Activated CD4-positive, alpha-beta T cell treated with anti-CD3 and anti-CD28 coated beads, Interleukin-2, amount 50 U/mL, for 1 hour (primary cell): ENCODE measurements at places on chromosomes 6 and 20.

GRCh38 chr6:142945049-142945445 lies at the start of gene HIVEP2:
HIVEP2 (minus strand) TSS chr6:142945176; CDS start chr6:142774738, 170,438 bp downstream.
- DNase-seq: peak; percentile 88

GRCh38 chr6:34276191-34276590 lies 27.4 kb upstream of the SMIM29 start:
- DNase-seq: no peak

DNA sequence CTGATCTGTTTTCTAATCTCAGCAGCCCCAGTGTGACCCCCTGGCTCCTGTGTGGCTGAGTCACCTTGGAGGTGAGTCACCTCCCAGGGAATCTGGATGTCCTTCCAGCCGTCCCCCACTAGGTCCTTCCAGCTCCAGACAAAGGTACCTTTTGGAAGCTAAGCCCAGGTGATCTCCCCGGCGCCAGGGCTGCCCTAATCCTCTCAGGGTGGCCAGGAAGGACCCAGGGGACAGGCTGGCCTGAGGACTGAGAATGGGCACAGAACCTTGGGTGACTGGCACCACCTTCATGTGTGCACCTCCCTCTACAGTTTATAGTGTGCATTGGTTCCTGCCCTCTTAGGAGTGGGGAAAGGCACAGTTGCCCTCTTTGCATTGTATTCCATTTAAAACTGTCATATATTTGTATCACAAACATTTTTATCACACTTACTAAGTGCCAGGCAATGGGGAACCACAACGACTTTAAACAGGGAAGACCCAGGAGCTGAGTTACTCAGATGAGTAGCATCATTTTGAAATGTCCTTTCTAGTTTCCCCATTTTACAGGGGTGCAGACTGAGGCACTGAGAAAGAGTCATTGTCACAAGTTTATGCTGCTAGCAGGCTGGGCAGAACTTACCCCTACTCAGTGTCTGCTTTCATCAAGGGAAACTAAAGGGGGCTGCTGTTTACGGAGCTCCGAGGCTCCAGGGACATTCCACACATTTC lies 2.6 kb upstream of the BPIFB4 start:
- DNase-seq: no peak

GRCh38 chr20:717832-718231 lies 42.2 kb upstream of the SCRT2 start:
- no peak for DNase-seq

DNA sequence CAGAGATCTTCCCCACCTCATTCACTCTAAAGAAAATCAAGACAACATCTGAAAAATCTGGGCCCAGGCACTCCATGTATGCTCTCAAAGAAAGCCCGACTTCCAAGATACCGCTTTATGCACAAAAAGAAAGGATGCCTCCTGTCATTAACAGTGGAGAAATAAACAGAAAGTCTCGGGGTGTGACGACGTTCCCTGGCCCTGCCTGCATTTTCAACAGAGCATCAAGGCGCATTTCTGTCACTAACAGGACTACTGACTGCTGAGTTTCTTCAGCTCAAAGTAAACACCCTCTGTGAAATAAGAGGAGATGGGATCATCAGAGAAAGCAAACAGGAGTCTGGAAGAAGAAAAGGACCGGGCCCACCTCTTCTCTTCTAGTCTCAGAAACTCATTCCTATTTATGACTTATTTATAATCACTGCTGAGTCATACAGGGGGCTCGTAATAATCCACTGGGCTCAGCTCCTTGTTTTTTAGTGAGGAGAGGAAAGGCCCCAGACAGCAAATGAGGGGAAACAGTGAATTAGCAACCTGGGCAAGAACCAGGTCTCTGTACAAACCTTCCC lies 99.7 kb downstream of the ZMYND8 start:
- DNase-seq: no peak

GRCh38 chr20:51043811-51044210 lies 20.9 kb upstream of the KCNG1 start:
- no peak for DNase-seq

DNA sequence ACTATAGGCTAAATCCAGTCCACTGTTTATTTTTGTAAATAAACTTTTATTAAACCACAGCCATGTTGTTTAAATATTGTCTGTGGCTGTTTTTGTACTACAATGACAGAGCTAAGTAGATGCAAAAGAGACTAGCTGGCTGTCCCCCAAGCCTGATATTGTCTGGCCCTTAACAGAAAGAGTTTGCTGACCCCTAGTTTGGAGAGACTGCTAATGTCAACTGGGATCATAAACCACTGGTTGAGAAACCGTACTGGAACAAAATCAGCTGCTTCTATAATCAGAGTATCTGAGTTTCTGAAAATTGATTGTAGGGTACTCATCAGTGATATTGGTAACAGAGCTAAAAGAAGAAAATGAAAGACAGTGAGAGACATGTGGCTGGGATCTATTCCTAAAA lies 102.6 kb upstream of the FAM184A start:
- no peak for DNase-seq

- no peak for DNase-seq
Observed at GRCh38 chr6:100370265-100370664, 94.5 kb downstream of the SIM1 start.

DNA sequence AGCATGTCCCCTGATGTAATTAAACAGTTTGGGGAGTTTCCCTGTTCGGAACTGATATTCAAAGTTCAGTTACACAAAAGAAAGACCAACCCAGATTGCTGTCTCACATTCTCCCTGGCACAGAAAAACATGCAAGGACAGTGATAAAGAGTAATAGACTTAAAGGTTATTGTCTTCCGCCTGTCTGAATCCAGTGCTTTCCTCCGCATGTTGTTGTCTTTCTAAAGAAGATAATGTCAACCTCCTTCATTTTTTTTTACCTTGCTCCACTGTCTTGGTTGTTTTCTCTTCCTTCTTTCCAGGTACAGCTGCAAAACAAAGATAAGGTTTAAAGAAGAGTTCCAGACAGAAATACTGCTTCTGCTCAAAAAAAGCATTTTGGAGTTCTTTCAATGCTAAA lies 284.5 kb downstream of the TRDN start:
- DNase-seq: no peak

GRCh38 chr6:156161471-156161870 lies 615.7 kb upstream of the ARID1B start:
- DNase-seq: no peak

GRCh38 chr6:25579902-25580495 lies 72.0 kb upstream of the SCGN start:
- no peak for DNase-seq

GRCh38 chr20:24149881-24150307 lies 161.3 kb upstream of the GGTLC1 start:
- DNase-seq: no peak

GRCh38 chr6:15505463-15505918 lies 157.3 kb downstream of the DTNBP1 start:
- DNase-seq: no peak

GRCh38 chr6:13763740-13764381 lies 50.5 kb downstream of the MCUR1 start:
- no peak for DNase-seq

DNA sequence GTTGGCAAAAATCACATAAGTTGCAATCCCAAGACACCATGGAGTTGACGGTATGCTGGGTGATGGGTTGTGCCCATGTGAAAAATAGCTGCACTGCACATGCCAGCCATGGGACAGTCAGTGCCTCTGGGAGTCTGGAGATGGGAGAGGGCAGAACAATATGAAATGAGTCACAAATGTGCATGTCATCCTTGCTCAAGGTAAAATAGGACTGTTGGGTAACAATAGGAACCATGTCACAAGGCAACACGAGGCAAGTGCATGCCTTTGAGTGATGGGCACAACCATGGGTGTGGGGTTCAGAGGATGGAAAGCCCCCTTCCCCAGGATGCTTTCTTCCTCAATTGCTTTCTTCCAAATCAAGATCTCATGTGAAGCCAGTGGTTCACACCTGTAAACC lies 70.5 kb upstream of the PIM1 start:
- DNase-seq: no peak

DNA sequence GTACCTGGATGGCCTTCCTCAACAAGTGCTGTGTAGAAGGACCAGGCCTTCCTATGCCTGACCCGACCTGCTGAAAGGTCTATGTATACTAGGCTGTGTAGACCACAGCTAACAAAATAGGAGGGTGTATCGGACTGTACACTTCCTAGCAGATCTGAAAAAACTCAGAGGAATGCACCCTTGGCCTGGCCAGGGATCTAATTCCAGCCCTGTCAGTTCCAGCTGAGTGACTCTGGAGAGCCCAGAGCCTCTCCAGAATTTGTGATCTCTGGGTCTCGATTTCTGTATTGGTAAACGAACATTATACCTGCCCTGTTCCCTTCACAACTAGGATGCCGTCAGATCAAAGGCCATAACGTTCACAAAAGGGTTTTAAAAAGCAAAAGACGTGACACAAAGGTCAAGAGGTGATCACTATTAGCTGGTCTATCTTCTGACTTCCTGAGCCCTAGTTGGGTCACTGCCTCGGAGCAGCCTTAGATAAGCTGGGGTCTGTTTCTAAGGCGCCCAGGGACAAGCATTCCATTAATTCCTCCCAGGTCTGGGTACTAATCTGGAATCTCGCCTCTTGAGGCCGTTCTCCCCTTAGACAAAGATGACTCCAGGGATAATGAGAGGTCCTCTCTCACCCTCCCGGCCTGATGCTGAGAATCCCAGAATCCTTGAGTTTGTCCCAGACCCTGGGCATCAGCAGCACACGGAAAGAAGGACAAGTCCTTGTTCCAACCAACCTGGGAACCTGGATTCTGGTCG lies 13.9 kb downstream of the MTCH1 start:
- no peak for DNase-seq
